Amniotic epithelial cell (primary cell): ENCODE measurements at places on chromosomes 3 and 15.

DNA sequence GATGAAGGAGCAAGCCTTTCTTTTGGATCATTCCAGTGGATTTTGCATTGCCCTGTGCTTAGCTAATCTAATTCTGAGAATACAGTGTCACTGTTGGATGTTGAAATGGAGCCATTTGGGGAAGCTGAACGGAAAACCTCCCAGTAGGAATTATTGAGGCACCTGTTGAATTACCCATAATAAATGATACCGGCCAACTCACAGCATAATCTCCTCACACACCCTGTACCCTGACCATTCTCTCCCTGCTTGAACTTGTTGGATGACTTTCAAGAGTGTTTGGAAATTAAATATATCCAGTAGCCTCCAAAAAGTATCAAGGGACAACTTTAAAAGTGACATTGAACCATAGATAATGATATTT, 171.4 kb upstream of the HES1 start:
- no peak for DNase-seq

GRCh38 chr3:96294143-96294542, 520.3 kb upstream of the EPHA6 start:
- peak; percentile 1 for DNase-seq

- DNase-seq, result no peak
These were observed 362.0 kb upstream of the TMCO5A start for GRCh38 chr15:37572401-37572800.

- no peak for DNase-seq
These were observed 479 bp upstream of the PLD1 start for GRCh38 chr3:171810629-171811294.

DNA sequence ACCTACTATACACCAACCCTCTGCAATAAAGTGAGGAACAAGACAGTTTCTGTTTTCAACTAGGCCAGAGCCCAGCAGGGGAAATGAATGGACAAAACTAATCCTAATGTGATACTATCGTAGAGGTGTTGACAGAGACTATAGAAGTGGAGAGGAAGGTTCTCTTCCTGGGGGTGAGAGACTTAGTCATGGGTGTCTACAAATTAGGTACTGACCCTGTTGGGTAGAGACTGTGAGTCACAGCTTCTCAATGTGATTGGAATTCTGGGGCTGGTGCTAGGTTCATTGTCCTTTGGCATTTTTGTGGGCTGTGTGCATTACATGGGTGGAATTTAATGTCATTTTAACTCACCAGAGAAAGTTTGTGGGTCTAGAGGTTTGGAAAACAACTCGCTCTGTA, 79.3 kb downstream of the ADAMTSL3 start:
- peak; percentile 19 for DNase-seq

GRCh38 chr3:188060840-188061544, 93.0 kb upstream of the LPP start:
- DNase-seq, result peak; percentile 73

DNA sequence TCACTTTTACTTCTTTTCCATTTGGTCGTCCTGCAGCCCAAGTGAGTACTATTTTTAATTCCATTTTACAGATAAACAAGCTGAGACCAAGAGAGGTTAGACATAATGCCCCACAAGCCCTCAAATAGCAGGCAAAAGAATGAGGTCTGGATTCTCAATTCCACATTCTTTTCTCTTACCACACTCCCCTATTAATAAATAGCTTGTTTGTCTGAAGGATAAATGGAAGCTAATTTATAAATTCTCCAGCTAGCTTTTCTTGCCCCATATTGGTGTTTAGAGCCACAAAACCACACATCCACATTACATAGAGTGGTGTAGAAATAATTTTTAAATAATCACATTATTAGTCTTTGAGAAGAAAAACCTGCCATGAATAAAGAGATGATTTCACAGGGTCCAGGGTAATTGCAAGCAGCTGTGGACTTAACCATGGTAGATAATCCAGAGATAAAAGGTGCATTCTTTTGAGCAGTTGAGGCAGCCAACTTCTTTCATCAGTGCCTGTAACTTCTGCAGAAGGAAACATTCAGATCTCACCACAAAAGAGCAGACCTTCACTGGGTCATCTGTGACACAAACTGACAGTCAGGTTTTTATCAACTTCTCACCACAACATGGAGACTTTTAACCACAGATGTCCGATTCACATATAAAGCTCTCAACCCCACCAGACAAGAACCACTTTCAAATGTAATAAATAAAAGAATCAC, 313.4 kb upstream of the STT3B start:
- DNase-seq, result peak; percentile 99

GRCh38 chr3:102577082-102577789, 142.4 kb downstream of the ZPLD1 start:
- DNase-seq, result no peak

- no peak for DNase-seq
These were observed 204.2 kb downstream of the WDR72 start for GRCh38 chr15:53555226-53555625.

DNA sequence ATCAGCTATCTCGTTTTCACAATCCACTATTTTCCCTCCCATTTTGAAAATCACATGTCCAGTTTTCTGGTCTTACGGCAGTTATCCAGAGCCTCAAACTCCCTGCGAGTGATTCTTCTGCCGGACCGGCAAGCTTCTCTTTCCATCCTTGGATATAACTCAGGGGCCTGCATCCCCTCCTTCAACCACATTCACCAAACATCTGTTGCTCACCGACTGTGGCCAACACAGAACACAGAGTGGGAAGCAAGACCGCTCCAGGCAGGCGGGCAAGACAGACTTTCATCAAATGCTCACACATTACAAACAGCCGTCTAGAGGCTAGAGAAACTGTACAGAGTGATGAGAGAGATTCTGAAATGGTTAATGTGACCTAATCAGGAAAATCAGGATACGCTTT, 7.6 kb upstream of the SLC12A8 start:
- DNase-seq, result no peak

DNA sequence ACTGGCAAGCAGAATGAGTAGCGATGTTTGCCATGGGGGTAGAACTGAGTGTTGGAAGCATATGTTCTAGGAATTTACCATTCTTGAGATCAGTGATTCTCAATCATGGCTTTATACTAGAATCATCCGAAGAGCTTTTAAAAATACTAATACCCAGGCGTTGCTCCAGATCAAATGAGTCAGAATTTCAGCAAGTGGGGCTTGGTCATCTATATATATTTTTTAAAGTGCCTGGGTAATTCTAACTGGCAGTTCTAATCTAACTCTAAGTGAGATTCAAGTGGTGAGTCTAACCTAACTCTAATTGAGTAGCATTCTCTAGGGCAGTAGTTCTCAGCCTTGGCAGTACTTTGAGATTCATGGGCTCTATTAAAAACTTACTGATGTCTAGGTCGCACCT, 20.8 kb downstream of the TM4SF1 start:
- no peak for DNase-seq

DNA sequence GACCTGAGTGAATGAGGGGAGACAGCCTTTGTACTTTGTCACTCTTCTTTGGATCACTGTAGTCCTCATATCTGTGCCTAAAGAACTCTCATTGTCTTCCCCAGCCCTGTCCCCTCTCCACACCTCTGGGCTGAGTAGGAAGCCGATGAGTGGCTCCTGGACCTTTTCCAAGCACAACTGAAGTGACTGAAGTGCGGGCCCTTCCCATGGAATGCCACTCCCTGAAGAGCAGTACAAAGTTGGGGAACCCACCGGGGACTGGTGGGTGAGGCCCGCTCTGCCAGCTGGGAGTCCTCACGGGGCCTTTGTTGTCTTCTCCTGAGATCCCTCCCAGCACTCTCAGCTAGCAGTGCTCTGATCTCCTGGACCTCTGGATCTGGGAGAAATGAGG, 90.1 kb downstream of the AAGAB start:
- no peak for DNase-seq

GRCh38 chr3:70905491-70905890, 593.1 kb upstream of the MDFIC2 start:
- DNase-seq, result no peak

GRCh38 chr3:132659365-132660051, at the start of gene ACAD11:
ACAD11 (minus strand) TSS chr3:132659809; CDS start chr3:132659751, 58 bp downstream.
- DNase-seq, result peak; percentile 65

GRCh38 chr15:74549816-74550215, 8.8 kb downstream of the ARID3B start:
- DNase-seq, result peak; percentile 46

- DNase-seq, result peak; percentile 97
These were observed 66.7 kb upstream of the PRICKLE2 start for GRCh38 chr3:64291956-64292355.

DNA sequence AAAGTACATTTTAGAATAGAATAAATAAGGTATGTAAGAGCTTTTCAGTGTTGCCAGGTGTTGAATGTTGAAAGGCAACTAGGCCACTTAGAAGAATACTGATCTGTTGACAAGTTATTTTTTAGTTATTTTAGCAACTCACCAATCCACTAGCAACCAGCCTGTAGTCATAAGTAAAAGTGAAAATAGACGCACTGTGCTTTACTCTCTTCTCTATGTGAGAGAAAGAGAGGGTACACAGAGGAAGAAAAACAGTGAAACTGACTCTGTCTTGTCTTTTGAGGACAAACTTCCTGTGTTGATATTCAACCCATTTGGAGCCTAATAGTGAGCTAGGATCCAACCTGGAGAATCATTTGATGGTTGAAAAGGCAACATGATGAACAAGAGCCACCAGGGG, 327.1 kb upstream of the GOLIM4 start:
- no peak for DNase-seq

GRCh38 chr3:183576487-183577107, 21.1 kb upstream of the KLHL6 start:
- DNase-seq, result no peak
